ENCODE measurements at places on chromosomes 4 and X. TPM values are rescaled to one million over a fixed set of nuclear protein-coding genes. Genes with fewer than 3 reads are reported as not detected.

Gene TLR6
- 3.9 TPM for total RNA-seq

Gene SMIM43
- 1.4 TPM for total RNA-seq

- H3K36me3 ChIP-seq: no peaks in the 10 kb centered on the region
- no peak overlapping the region for H3K27ac ChIP-seq
- DNase-seq: no peak
- H3K27me3 ChIP-seq: peaks cover 10% of the 10 kb centered on the region
- no peaks in the 10 kb centered on the region for H3K4me1 ChIP-seq
Measured at GRCh38 chr4:5927747-5928146, 34.9 kb upstream of the CRMP1 start.

Gene STATH
- total RNA-seq: not detected

DNA sequence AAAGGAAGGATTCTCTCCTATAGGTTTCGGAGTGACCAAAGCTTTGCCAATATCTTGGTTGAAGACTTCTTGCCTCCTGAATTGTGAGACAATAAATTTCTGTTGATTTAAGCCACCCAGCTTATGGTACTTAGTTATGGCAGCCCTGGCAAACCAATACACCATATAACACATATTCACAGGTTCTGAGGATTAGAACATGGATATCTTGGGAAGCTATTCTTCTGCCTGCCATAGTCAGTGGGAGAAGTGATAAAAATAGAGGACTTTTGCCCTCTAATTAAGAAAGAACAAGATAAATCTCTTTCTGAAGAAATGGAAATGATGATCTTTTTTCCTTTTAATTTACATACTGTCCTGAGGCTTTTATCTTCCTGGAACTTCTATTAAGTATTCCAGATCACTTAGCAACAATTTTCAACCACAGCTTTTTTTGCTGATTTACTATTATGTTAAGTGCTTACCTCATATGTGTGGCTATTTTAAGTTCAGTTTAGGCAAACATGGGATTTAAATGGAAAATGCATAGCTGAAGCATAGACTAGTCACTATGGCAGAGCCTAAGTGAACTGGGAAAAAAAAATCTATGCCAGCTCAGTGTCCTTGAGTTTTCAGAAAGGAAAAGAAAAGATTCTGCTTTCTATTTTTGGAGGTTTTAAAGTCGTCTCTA is 381.7 kb downstream of the STPG2 start:
- H3K36me3 ChIP-seq: no peaks in the 10 kb centered on the region
- no peak overlapping the region for H3K27ac ChIP-seq
- DNase-seq: no peak
- no peaks in the 10 kb centered on the region for H3K4me1 ChIP-seq

Gene TEX13C
- not detected for total RNA-seq

Gene CXCL13
- total RNA-seq: not detected

GRCh38 chr4:55866973-55867574 is 13.6 kb downstream of the EXOC1 start:
- no peaks in the 10 kb centered on the region for H3K27me3 ChIP-seq
- peaks cover 23% of the 10 kb centered on the region for H3K36me3 ChIP-seq
- no peak overlapping the region for H3K27ac ChIP-seq
- no peak overlapping the region for H3K4me3 ChIP-seq
- peak; percentile 74 for DNase-seq

- H3K27me3 ChIP-seq: no peaks in the 10 kb centered on the region
- H3K4me1 ChIP-seq: no peaks in the 10 kb centered on the region
- no peaks in the 10 kb centered on the region for H3K36me3 ChIP-seq
- no peak for DNase-seq
- no peak overlapping the region for H3K4me3 ChIP-seq
Measured at GRCh38 chrX:117134983-117135382, 672.2 kb upstream of the CT83 start.

Gene ADGRG2
- under 0.01 TPM for total RNA-seq

Gene F8A1
- total RNA-seq: 1.1 TPM

Gene CENPVL2
- not detected for total RNA-seq

Gene NAA11
- total RNA-seq: not detected

GRCh38 chr4:137531168-137531985 is 917 bp downstream of the PCDH18 start:
- H3K27ac ChIP-seq: peak overlapping the region; percentile 87
- H3K4me3 ChIP-seq: peak overlapping the region; percentile 62
- peaks cover 33% of the 10 kb centered on the region for H3K36me3 ChIP-seq
- H3K4me1 ChIP-seq: peaks cover 2% of the 10 kb centered on the region
- H3K27me3 ChIP-seq: no peaks in the 10 kb centered on the region

GRCh38 chr4:31598639-31599038 is 878.5 kb downstream of the PCDH7 start:
- no peaks in the 10 kb centered on the region for H3K27me3 ChIP-seq
- no peak for DNase-seq
- no peak overlapping the region for H3K4me3 ChIP-seq
- no peaks in the 10 kb centered on the region for H3K36me3 ChIP-seq

Gene KLHL8
- total RNA-seq: 9.5 TPM

Gene ARX
- not detected for total RNA-seq

GRCh38 chrX:54494989-54495813 is 833 bp downstream of the FGD1 start:
- H3K4me3 ChIP-seq: peak overlapping the region; percentile 95
- peaks cover 7% of the 10 kb centered on the region for H3K4me1 ChIP-seq
- no peaks in the 10 kb centered on the region for H3K36me3 ChIP-seq
- peak overlapping the region; percentile 90 for H3K27ac ChIP-seq
- peak; percentile 18 for DNase-seq
- no peaks in the 10 kb centered on the region for H3K27me3 ChIP-seq

Gene CTAG1B
- total RNA-seq: not detected

DNA sequence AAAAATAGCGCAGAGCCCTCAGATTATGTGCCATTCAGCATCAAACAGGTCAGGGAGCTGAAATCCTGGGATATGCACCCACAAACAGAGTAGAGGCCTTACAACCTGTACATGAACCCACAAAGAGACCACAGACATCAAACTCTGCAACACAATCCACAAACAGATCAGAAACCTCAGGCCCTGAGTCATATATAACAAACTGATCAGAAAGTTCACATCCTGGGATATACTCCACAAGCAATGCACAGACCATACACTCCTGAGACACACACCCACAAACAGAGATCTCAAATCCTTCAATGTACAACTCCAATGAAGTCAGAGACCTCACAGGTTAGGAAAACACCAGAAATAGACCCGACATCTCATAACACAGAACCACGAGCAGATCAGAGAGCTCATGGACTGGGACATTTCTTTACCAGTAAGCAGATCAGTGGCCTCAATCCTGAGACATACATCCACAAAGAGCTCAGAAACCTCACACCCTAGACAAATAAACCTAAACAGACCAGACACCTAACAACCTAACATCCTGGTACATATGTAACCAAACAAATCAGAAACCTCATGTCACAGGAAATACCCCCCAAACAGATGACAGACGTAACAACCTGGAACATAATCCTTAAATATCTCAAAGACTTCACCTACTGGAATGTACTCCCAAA is 24.2 kb downstream of the SUV39H1 start:
- H3K4me3 ChIP-seq: no peak overlapping the region
- H3K4me1 ChIP-seq: no peaks in the 10 kb centered on the region
- H3K27me3 ChIP-seq: peaks cover 5% of the 10 kb centered on the region
- no peaks in the 10 kb centered on the region for H3K36me3 ChIP-seq
- DNase-seq: no peak

Gene HAND2
- total RNA-seq: 0.56 TPM

GRCh38 chr4:172708184-172708583 is 460.4 kb upstream of the GALNT7 start:
- no peaks in the 10 kb centered on the region for H3K4me1 ChIP-seq
- H3K4me3 ChIP-seq: no peak overlapping the region
- no peak for DNase-seq
- H3K27me3 ChIP-seq: no peaks in the 10 kb centered on the region
- no peaks in the 10 kb centered on the region for H3K36me3 ChIP-seq
- no peak overlapping the region for H3K27ac ChIP-seq

- H3K27me3 ChIP-seq: peaks cover 11% of the 10 kb centered on the region
- H3K27ac ChIP-seq: no peak overlapping the region
- H3K4me1 ChIP-seq: peaks cover 8% of the 10 kb centered on the region
- no peaks in the 10 kb centered on the region for H3K36me3 ChIP-seq
- no peak for DNase-seq
- no peak overlapping the region for H3K4me3 ChIP-seq
Measured at GRCh38 chrX:103729015-103729414, 18.3 kb downstream of the TMEM31 start.

Gene CCDC120
- under 0.01 TPM for total RNA-seq

DNA sequence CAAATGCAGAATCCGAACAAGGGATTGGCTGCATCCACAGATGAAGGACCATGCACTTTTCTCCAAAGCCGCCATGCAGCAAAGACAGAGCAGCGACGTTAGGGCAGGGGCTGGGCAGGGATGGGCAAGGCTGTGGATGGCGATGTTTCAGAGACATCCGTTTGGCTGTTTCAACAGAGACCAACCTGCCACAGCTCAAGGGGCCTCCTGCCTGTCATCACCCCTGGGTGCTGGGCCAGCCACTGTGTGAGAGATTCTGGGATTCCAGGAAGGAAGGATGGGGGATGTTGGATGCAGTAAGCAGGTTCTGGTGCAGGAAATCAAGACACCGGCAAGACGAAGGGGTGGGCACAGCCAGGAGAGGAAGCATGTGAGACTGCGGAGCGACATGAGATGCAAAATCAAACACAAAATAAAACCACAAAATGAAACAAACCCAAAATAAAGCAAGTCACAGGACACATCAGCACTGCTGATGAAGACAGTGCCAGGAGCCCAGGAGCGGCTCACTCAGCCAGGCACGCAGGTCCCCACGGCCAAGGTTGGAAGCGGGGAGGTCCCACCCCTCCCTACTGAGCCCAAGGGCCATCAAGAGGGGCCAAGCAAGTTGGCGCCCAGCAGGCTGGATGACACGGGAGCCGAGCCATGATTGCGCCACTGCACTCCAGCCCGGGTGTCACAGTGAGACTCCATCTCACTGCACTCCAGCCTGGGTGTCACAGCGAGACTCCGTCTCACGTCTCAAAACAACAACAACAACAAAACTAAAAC is 68.1 kb downstream of the FAM53A start:
- no peaks in the 10 kb centered on the region for H3K4me1 ChIP-seq
- H3K27ac ChIP-seq: no peak overlapping the region
- H3K27me3 ChIP-seq: no peaks in the 10 kb centered on the region
- no peak for DNase-seq
- H3K4me3 ChIP-seq: no peak overlapping the region

GRCh38 chrX:154135458-154136229 is 8.4 kb upstream of the OPN1LW start:
- DNase-seq: no peak
- H3K4me3 ChIP-seq: no peak overlapping the region
- H3K27ac ChIP-seq: no peak overlapping the region
- H3K36me3 ChIP-seq: no peaks in the 10 kb centered on the region

DNA sequence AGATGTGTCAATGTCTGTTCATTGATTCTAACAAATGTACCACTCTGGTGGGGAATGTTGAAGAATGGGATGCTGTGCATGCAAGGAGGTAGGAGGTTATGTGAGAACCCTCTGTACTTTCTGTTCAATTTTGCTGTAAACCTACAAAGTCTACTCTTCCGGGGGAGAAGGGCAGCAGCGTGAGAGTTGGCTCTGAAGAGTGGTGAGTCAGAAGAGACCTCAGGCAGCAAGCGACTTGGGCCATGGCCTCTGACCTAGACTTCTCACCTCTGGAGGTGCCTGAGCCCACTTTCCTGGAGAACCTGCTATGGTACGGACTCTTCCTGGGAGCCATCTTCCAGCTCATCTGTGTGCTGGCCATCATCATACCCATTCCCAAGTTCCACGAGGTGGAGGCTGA is 26.7 kb downstream of the MANBA start:
- no peaks in the 10 kb centered on the region for H3K27me3 ChIP-seq
- H3K36me3 ChIP-seq: 0 out of 2 replicates have a peak, but pooled peaks cover 3% of the 10 kb centered on the region
- H3K4me1 ChIP-seq: peaks cover 14% of the 10 kb centered on the region

- no peak overlapping the region for H3K27ac ChIP-seq
- H3K27me3 ChIP-seq: no peaks in the 10 kb centered on the region
- DNase-seq: no peak
- no peak overlapping the region for H3K4me3 ChIP-seq
- H3K36me3 ChIP-seq: no peaks in the 10 kb centered on the region
Measured at GRCh38 chr4:73742490-73743160, 2.3 kb downstream of the CXCL8 start.

DNA sequence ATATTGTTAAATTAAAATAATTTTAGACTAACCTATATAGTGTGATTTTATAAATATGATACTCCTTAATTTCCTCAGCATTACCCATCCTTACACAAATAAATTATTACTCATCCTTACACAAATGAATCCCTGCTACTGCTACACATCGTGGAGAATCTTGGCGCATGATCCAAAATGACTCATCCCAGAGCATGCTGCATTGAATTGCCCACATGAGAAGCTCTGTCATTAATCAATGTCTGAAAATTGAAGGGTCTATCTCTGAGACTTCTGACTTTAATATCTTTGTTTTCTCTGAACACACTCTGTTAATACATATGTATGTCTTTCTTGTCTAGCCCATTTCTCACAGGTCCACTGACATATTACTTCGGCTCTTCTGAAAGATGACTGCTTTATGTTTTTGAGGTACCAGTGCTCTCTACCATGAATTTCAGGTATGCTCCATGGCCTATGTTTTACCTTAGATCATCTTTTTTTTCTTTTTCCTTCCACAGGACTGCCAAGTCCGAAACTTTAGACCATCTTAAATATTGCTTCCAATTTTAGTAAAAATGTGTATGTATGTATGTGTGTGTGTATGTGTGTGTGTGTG is 15.7 kb upstream of the DUSP21 start:
- peaks cover 8% of the 10 kb centered on the region for H3K27me3 ChIP-seq
- H3K4me3 ChIP-seq: no peak overlapping the region
- peak; percentile 93 for DNase-seq
- no peaks in the 10 kb centered on the region for H3K4me1 ChIP-seq
- H3K36me3 ChIP-seq: no peaks in the 10 kb centered on the region

Gene PDCL2
- not detected for total RNA-seq

DNA sequence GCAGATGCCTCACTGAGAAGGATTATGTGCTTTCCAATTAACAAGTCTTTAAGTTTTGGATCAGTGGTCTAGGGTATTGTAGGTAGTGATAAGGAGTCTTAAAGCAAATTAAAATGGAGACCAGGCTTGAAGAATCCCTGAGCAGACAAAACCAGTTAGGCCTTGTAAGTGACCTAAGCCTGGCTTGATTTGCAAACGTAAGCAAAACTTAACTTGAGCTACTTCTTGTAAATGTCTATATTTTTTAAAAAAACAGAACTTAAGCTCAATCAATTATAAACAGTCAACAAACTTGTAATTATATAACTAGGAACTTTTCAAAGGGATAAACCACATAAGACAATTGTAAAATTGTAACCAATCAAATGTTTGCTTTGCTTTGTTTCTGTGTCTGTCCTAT is 72.7 kb upstream of the NALF2 start:
- peaks cover 11% of the 10 kb centered on the region for H3K27me3 ChIP-seq
- H3K4me3 ChIP-seq: no peak overlapping the region
- no peak for DNase-seq
- H3K4me1 ChIP-seq: no peaks in the 10 kb centered on the region
- H3K27ac ChIP-seq: no peak overlapping the region

Gene TMEM35A
- total RNA-seq: 12.8 TPM

Gene AMER1
- total RNA-seq: 1.7 TPM

Data from IMR-90 (cell line).